NCI-H524 treated with DMSO at 0.1 percent for 48 hours (cell line): ENCODE measurements at places on chromosomes 7 and 10.

DNA sequence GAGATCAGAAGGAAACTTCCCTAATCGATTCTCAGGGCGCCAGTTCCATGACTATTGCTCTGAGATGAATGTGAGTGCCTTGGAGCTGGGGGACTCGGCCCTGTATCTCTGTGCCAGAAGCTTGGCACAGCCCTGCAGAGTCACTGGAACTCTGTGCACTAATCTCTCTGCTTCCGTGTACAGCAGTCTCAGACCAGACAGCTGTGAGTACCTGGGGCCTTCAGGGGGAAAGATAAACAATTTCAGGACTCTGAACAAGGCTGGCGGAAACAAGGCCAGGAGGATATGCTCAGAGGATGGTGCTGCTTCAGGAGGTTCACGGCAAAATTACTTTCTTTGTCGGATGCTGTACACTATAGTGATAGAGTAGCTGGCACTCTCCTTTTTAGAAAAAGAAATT lies 131.7 kb upstream of the PRSS58 start:
- DNase-seq, result no peak

DNA sequence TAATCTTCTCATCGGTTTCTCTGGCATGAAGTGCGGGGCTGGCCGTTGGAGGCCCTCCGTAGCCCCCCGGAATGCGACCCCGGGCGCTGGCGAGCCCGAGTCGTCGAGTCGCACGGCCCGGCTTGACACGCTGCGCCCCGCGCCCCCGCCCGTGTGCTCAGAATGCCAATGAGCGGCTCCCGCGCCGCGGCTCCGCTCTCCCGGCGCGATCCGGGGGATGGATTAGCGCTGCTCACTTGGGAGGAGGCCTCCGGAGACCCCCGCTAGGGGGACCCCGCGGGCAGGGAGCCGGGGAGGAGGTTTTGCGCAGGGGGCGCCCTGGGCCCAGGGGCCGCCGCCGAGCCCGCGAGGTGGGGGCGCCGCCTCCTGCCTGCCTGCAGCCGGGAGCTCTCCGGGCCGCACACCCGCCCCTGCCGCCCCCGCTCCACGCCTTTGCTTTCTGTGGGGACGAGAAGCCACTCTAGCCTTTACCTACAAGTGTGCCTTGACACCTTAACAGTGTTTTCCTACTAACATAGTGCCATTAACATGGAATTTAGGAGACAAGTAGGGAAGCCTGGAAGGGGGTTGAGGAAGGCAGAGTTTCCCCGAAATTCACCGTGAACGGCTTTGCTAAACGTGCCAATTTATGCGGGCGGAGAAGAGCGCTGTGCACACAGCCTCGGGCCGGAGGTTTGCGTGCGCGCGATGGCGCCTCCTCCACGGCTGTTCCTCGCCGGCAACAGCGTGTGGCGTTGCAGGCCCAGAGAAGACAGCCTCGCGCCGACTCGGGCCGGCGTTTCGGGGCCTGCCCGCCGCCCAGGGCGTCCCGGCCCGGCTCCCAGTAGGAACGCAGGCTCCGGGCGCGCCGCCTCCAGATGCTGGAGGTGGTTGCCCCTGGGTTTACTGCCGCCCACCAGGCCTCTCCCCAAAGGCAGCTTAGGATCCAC lies 7.1 kb downstream of the SHH start:
- no peak for DNase-seq

DNA sequence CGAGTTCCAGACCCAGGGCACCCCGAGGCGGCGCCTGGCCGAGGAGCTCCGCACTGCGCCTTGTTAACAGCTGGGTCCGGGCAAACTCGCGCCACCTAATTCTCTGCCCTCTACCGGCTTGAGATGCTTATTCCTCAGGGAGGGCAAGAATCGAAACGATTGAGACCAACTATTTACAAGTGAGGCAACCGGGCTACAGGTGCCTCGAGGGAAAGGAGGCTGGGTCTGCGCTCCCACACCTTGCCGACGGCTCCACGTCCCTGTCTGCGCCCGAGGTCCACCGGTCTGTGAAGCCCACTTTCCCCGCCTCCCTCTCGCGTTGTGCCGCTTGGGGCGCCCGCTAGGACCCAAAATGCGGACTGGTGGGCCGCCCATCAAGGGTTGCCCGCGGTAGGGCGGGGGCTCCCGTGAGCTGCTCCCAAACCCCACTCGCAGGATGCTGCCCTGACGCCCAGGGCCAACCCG lies 527 bp downstream of the AKR1B1 start:
- DNase-seq, result no peak

DNA sequence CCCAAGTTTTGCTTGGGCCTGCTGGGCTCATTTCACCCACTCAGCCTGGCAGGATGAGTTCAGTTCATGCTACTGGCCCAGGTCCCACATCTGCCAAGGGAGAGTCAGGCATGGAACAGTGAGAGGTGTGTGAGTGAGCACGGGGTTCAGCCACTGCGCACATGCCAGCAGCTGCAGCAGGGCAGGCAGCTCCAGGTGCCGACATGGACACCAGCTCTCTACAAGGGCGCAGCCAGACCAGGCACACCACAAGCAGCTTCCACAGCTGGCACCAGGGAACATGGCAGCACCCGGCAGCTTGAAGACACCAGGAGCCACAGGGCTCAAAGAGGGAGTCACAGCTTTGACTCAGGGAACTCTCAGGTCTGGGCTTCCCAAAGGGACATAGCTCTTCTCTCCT lies 938.0 kb downstream of the SORCS3 start:
- DNase-seq, result no peak

DNA sequence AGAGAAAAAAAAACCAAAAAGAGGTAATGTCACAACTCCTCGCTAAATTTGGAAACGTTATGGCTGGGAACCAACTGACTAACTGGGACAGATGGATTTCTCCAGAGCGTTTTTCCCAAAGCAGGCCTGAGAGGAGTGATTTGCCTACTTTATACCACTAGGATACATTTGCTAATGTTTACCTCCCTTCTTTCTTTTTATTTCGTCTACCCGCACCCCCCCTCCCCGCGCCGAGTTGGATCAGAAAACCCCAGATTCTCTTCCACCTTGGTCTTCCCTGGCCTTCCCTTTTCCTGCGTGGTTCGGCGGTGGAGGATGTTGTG lies 7.2 kb downstream of the CPA2 start:
- DNase-seq, result peak; percentile 49
